ENCODE measurements at places on chromosomes 4 and X. TPM values are rescaled to one million over a fixed set of nuclear protein-coding genes. Genes with fewer than 3 reads are reported as not detected.
A peak's percentile ranks its signal among the peaks of the same experiment; 100 is the strongest.

EXOC1 gene
- total RNA-seq = 16.1 TPM

SAGE1 gene
- not detected for total RNA-seq

DNA sequence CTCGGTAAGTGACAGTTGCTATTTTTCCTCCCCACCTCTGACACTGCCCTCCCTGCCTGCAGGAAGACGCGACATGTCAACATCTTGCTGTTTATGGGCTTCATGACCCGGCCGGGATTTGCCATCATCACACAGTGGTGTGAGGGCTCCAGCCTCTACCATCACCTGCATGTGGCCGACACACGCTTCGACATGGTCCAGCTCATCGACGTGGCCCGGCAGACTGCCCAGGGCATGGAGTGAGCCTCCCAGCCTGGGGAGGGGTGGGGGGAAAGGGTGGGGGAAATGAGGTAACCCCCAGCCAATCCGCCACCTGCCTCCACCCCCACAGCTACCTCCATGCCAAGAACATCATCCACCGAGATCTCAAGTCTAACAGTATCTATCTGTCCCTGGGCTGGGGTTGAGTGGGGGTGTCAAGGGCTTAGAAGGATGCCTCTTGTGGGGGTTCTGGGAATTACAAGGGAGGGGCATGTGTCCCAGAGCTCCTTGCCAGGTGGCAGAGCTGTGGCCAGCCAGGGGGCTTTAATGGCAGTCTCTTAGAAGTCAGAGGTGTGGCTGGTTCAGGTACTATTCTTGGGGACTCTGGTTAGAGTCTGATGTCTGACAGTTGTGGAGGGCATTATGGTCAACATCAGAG is 7.8 kb downstream of the ARAF start:
- no peak overlapping the region for H3K27ac ChIP-seq
- no peak overlapping the region for H3K4me3 ChIP-seq
- H3K4me1 ChIP-seq = peaks cover under 1% of the 10 kb centered on the region
- H3K27me3 ChIP-seq = no peaks in the 10 kb centered on the region
- DNase-seq = no peak

NSDHL gene
- total RNA-seq = 14.6 TPM

DNA sequence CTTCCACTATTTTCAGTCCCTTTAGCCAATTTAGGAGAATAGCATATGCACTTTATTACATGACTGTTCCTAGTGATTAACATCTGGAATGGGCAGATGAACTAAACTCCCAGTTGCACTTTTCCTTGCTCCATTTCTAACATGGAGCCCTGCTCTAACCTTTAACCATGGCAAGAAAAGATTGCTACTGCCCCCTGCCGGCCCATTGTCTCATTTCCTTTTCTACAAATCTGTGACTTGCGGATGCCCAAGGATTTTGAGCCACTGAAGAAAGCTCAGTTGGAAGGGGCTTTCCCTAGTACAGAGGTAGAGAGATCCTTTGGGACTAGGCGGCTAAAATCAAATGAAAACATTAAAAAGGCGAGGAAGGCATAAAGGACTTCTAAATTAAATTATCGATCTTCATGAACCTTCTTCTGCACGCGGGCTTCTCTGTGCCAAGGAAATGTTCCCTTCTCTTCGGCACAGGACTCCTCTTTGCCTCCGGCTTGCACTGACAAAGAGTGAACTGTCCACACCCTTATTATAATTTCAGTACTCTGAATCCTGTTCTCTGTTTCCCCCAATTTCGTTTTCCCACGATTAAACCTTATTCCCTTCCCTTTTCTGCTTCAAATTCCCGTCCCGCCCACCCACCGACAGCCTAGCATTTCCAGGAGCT is 577 bp upstream of the GLRA2 start:
- H3K4me1 ChIP-seq = no peaks in the 10 kb centered on the region
- peak; percentile 16 for DNase-seq
- H3K36me3 ChIP-seq = no peaks in the 10 kb centered on the region
- H3K4me3 ChIP-seq = peak overlapping the region; percentile 16

DNA sequence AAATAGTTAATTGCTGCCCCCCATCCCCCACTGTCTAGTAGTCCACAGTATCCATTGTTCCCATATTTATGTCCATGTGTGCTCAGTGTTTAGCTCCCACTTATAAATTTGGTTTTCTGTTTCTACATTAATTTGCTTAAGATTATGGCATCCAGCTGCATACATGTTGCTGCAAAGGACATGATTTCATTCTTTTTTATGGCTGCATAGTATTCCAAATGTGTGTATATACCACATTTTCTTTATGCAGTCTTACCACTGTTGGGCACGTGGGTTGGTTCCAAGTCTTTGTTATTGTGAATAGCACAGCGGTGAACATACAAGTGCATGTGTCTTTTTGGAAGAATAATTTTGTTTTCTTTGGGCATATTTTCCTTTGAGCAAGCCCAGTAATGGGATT is 113.0 kb upstream of the LNX1 start:
- H3K27me3 ChIP-seq = no peaks in the 10 kb centered on the region
- DNase-seq = no peak
- H3K27ac ChIP-seq = no peak overlapping the region
- H3K4me1 ChIP-seq = peaks cover 15% of the 10 kb centered on the region
